Activated effector memory CD4-positive, alpha-beta T cell treated with anti-CD3 and anti-CD28 coated beads, Interleukin-2, amount 50 U/mL, for 16 hours (primary cell): ENCODE measurements at places on chromosomes 5 and 9.

DNA sequence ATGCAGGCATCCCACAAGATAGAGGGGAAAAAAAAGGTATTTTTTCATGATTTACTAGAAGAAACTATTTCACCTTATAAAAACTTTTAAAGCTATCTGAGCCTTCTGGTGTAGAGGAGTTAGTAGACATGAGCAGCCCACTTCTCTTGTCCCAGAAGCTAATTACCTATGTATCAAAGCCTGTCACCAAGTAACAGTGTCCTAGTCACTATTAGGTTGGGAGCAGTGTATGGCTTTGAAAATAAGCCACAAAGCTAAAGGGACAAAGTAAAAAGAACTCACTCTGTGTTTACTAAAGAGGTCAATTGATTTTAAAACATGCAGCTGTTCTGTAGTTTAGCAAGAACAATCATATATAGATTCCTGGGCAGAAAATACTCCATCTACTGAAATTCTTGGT, 1286.1 kb downstream of the PTPRD start:
- no peak for DNase-seq

GRCh38 chr9:129480227-129480626, 140.7 kb downstream of the C9orf50 start:
- no peak for DNase-seq

- no peak for DNase-seq
Observed at GRCh38 chr9:122126331-122127261, 33.0 kb downstream of the NDUFA8 start.

DNA sequence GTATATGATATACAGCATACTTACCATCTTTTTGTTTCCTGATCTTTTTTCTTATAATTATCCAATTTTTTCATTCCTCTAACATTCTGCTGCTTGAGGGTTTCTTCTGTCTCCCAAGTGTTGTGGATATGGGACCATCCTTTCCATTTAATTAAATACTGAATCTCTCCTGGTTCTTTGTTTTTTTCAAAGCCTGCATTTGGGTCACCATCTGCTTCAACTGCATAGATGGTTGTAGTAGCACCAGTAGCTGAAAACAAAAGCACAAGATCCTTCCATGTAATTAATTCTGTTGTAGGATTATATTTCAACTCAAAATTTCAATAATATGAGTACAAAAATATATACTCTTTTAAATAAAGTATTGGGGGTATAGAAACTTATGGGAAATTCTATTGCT, 29.4 kb downstream of the CHD1 start:
- no peak for DNase-seq

DNA sequence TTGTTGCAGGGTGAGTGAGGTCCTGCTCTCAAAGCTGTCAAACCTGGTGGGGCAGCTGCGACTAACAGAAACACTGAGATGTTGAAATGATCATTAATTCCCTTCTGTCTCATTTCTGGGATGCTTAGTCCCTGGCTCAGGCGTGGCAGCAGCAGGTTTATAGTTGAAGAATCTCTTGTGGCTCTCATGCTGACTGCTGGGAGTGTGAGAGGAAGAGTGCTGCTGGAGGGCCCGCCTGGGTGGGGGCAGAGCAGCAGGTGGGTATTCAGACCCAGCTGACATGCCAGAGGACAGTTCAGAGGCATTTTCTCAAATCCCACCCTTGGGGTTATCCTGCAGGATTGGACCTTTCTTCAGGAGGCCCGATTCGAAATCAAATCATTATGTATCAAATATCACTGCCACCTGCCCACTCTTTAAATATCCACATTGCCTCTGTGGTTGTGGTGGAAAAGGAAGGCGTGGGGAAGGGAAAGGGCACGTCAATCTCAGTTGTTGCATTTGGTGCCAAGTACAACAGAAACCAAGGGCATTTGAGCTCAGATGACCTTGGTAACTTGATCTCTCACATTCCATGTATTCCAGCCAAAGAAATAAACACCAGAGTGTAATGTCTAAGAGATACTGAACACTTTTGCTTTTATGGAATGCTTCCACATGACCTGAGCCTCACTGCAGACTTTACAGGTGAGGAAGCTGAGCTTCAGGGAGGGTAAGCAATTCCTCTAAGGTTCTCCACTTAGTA, 224.3 kb downstream of the AOPEP start:
- DNase-seq, result no peak

GRCh38 chr5:25005431-25005830, 360.7 kb upstream of the CDH10 start:
- DNase-seq, result no peak

- DNase-seq, result no peak
Observed at GRCh38 chr9:16217943-16218701, 652.3 kb downstream of the BNC2 start.

- no peak for DNase-seq
Observed at GRCh38 chr5:170145462-170145861, 39.8 kb downstream of the FOXI1 start.

- no peak for DNase-seq
Observed at GRCh38 chr9:126794441-126794840, 10.4 kb upstream of the ZBTB43 start.

DNA sequence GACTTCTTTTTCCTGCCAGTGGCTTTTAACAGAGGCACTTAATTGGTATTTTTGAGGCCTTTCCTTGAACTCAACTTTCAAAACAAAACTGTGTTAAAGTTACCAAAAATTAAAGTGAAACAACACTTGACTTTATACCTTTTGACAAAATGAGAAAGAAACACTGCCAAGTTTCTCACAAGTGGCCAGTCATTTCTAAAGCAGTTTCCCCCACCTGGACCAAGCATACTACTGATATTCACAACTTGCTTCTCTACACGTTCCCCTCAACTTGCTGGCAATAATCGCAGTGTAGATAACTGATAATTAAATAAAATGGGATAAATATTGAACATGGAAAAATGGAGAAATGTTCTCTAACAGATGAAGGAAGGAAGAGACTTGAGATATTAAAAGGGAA, 135.7 kb downstream of the TLR4 start:
- no peak for DNase-seq

DNA sequence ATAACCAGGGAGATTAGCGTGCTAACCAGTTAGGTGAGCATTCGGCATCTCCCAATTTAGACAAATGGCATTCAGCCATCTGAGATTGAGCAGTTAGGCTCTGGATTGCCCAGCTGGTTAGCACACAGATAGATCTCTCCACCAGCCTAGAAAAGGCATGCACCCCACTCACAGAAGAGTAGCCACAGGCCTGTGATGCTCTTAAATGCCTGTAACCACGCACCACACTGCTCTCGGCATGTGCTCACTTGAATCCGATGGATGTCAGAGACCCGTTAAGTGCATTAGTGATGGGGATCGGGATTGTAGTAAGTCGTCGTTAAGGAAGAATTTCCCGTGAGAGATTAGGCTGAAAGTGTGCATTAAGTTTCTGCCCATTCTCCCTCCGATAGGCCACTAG, 23.0 kb downstream of the MARCHF6 start:
- no peak for DNase-seq

GRCh38 chr5:9947225-9947714, 302.4 kb downstream of the ATPSCKMT start:
- DNase-seq, result no peak

GRCh38 chr9:133263557-133263956, 11.4 kb downstream of the ABO start:
- DNase-seq, result no peak

DNA sequence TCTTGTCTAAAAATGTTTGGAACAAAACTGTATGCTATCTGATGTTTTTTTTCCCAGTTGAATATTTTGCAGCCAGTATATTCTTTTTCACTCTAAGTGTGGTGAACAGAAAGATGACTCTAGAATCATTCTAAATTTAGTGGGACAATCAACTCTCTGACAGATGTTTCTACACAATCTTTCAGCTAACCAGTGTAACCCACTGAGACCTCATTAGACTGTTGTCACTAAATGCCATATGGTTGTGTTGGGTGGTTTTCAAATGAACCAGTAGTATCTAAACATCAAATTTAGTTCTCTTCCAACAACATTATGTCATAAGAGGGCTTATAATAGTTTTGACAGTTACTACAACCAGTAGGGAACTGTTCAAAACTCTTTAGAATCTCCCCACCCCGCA, 129.6 kb upstream of the PRLR start:
- DNase-seq, result no peak

DNA sequence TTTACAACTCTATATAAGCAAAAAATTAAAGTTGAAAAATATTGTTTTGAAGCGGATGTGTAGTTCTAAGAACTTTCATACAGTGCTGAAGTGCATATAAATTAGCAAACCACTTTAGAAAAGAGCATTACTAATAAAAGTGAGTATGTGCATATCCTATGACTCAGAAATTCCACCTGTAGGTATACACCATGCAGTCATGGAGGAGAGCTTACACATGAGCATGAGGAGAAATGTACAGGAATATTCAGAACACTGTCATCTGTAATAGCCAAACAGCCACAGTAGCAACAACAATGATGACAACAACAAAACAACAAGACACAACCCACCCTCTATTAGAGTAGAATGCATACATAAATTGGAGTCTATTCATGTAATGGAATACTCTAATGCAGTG, 138.2 kb upstream of the ARRDC3 start:
- no peak for DNase-seq

- DNase-seq, result no peak
Observed at GRCh38 chr9:4585135-4585534, 77.0 kb upstream of the PLPP6 start.

- DNase-seq, result no peak
Observed at GRCh38 chr9:135907006-135907430, 328 bp downstream of the CAMSAP1 start.

GRCh38 chr5:162801235-162801634, 636.2 kb upstream of the CCNG1 start:
- DNase-seq, result no peak

GRCh38 chr9:79694676-79695400, 123.1 kb downstream of the TLE4 start:
- DNase-seq, result no peak

DNA sequence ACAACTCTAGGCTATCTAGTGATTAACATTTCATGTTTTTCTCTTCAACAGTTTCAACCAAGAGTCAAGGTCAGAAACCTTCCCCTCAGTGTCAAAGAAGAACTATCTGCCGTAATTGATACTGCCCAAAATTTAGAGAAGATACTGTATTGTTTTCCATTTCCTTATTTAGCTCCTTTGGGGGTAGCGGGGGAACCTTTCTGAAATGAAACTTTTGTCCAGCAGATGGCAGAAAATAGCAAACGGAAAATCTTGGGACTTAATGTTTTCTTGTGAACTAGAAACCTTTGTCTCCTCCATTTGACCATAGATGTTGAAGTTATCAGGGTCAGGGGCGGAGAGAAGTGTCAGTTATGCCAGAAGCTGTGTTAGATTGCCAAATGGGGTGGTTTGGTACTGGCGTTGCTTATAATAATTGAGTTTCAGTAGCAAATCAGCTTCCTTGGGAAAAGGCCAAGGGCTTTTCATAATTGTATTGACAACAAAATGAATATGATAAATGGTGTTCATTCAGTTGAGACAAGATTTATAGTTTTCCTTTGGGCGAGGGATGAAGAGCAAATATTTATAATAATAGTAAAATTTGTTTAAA, 101.7 kb upstream of the TLX3 start:
- DNase-seq, result no peak

DNA sequence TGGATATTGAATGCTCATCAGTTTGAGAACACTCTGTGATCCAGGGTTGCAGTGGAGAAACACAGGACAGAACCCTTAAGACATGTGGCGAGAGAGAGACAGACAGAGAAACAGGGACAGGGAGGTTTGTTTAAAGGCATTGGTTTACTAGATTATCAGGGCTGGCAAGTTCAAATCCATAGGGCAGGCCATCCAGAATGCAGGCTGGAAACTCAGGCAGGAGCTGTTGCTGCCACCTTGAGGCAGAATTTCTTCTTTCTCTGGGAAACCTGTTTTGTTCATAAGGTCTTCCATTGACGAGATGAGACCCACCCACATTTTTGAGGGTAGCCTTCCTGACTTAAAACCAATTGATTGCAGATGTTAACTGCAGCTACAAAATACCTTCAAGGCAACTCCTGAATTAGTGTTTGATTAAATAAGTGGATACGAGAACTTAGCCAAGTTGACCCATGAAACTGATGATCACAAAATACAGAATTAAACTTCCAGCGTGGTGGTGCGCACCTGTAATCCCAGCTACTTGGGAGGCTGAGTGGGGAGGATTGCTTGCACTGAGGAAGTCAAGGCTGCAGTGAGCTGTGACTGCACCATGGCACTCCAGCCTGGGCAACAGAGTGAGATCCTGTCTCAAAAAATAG, 55.9 kb downstream of the NSUN2 start:
- no peak for DNase-seq

DNA sequence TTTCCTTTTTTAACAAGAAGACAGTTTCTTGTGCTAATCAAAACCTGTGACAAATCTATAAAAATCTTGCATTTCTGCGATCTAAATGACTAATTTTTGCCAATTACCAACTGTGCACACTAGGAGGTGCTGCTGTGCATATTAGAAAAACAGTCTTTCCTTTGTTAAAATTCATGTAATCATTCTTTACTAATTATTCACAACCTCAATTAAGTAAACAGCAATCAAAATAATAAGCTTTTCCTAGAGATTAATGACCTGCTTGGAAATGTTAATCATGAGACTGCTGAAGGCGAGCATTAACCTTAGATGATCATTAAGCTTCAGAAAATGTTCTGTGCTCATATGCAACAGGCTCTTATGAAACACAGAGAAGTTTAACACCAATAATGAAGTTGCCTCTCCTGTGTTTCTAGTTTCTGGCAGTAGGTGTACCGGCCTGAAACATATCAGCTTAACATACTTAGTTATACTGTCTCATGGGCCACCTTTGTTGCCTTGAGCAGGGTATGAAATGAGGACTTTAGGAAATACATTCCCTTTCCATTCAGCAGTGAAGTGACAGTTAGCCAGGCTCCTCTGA, 17.7 kb downstream of the RFESD start:
- no peak for DNase-seq

DNA sequence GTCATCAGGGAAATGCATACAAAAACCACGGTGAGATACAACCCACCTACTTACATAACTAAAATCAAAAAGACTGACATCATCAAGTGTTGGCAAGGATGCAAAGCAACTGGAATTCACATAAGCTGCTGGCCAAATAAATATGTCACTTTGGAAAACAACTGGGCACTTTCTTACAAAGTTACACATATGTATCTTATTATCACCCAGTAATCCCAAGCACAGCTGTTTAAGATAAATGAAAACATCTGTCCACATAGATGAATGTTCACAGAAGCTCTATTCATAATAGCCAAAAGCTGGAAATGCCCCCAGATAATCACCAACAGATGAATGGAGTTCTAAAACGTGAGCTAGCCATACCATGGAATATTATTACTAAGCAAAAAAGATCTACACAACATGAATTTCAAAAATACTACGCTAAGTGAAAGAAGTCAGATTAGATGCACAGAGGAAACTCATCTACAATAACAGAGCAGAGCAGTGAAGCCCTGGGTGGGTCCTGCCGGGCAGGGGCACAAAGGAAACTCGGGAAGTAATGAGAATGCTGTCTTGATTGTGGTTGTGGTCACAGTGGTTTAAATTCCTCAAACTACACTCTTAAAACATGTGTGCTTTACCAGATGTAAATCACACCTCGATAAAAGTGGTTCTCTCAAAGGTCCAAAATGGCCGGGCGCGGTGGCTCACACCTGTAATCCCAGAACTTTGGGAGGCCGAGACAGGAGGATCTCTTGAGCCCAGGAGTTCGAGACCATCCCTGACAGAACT, 8.5 kb downstream of the CAMSAP1 start:
- DNase-seq, result peak; percentile 55
